Fibroblast of lung (primary cell): ENCODE measurements at places on chromosomes 12 and 14.

DNA sequence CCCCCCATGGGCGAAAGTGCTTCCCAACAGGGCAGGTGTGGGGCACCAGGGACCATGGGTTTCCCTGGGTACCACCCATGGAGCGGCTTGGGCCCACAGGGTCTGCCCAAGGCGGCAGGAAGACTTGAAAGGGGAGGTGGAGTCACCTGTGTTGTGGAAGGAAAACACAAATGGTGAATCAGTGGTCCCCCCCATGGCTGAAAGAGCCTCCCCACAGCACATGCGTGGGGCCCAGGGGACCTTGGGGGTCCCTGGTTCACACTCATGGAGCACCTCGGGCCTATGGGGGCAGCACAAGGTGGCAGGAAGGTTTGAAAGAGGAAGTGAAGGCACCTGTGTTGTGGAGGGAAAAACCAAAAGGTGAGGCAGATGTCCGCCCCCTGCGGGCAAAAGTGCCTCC is 581.9 kb downstream of the ALG10 start:
- DNase-seq, result no peak

GRCh38 chr12:3832738-3833137 is 40.5 kb downstream of the PARP11 start:
- peak; percentile 7 for DNase-seq

GRCh38 chr14:51082349-51082748 is 12.6 kb downstream of the TRIM9 start:
- no peak for DNase-seq

GRCh38 chr14:25111061-25111601 is 61.2 kb upstream of the STXBP6 start:
- DNase-seq, result peak; percentile 75

DNA sequence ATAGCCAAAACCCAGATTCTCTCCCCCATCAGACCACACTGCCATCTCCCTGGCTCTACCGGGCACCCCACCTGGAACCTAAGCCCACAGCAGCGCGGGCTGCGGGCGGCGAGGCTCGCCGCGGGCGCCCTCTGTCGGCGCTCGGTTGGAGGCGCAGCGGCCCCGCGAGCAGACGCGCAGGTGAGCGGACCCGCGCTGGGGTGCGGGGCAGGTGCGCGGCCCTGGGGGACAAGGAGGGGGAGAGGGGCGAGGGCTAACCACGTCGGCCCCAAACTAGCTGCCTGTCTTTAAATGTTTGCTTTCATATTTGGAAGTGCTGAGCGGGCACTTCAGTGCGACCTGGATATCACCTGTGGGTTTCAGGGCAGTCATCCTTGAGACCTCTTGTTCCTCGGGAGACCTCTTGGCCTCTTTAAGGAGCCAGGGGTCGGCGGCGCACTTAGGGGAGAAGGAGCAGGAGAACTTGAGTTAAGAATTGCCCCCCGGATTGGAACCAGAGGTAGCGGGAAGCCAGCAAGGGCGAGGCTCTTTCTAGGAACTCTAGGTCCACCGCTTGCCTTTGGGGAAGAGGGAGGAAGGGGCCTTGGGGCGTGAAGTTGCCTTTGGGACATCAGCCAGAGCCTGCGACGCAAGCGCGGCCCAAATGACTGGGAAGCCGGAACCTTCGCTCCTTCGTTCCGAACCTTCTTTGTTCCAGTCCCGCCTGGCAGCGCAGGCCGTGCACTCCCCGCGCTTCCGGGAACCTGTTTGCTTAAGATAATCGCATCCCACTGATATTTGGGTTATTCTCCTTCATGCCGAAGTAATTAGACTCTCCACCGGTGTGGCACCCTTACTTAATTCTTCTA is 78.7 kb downstream of the NEDD1 start:
- DNase-seq, result no peak

GRCh38 chr12:13342971-13343370 is 146.4 kb downstream of the EMP1 start:
- no peak for DNase-seq

DNA sequence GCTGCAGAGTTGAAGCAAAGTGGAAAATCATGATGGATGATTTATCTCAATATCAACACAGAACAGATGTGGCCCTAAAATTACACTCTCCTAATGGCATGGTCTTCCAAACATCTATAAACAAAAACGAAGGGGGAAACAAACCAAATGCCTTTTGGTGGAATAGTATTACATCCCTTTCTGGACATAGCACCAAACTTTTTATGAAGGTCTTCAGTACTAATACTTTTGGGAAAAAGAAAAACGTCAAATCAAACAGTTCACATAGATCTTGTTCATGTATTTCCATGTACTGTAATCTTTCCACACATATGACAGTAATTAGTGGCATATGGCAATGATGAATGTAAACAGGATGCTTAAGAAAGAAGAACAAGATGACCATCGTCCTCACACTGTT is 22.9 kb upstream of the ANAPC7 start:
- no peak for DNase-seq

DNA sequence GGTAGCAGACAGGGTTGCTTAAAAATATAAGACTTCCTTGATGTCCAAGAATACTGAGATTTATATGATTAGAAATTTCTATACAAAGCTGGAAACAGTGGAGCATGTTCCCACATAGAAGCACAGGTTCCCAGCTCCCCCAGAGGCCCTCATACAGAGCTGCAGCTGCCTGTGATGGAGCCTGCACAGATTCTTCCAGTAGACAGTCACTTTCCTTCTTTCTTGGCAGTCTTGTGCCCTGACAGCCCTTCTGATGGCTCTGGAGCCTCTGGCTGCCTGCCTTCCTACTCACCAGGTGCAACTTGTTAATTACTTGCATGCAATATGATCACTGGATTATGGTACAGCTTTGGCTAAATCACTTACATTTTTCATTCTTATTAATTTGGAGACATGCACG is 44.4 kb downstream of the BICD1 start:
- DNase-seq, result no peak

GRCh38 chr14:68495101-68496039 is 297.5 kb downstream of the ZFP36L1 start:
- DNase-seq, result no peak

GRCh38 chr14:102988054-102988453 is 65.6 kb downstream of the AMN start:
- DNase-seq, result no peak

DNA sequence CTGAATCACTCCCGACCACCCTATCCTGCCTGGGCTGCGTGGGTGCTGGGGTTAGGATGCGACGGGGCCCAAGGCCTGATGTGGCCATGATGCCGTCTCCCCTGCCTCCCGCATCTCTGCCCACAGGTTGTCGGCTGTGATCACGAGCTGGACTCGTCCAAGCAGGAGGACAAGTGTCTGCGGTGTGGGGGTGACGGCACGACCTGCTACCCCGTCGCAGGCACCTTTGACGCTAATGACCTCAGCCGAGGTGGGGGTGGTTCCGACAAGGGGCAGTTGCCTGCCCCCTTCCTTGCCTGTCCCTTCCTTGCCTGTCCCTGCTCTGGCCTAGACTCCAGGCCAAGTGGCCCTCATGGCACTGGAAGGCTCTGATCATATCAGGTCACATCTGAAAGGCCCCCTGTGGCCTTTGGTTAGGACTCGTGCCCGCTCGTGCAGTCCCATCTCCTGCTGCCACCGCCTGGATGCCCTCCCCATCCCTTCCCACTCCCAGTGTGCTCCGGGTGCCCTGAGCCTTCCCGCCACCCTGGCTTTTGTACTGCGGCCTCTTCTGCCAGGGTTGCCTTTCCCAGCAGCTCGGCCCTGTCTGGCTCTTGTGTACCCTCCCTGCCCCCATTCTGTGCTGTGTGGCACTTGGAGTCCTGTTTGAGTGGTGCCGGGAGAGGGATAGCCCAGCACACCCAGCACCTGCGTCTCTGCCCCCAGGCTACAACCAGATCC is 13.6 kb downstream of the PAPLN start:
- DNase-seq, result no peak

DNA sequence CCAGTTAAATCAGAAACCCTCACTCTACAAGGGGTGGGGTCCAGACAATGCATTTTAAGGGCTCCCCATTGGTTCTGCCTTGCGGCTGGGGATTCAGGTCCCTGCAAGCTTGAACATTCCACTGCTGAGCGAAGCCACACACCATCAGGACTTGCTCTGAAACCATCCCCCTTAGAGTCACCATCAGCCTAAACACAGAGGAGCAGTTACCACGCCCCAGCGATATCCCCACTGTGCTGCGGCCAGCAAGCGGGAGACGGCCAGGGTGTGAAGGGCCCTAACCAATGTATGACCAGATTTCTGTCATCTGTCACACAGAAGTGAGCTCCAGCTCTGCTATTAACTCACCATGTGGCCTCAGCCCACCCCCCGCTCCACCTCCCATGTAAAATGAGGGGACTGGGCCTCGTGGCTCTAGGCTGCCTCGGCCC is 29.7 kb downstream of the CCDC88C start:
- no peak for DNase-seq

DNA sequence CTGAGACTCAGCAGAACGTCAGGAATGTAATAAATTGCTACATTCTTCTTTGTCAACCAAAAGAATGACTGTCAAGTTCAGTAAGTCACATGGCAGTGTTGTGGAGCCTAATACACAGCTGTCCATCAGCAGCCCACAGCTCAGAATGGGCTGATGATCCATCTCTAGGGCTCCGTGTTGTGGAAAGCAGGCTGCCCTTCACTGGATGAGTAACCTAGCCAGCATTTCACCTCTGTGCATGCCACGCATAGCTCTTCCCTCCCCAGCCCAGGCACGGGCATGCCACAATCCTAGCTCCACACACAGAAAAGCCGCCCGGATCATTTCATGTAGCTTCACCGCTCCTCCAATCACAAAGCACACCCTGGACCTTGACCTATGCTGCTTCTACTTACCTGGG is 878.0 kb upstream of the TMEM132C start:
- peak; percentile 82 for DNase-seq

- DNase-seq, result no peak
These were observed 164.6 kb downstream of the PPM1H start for GRCh38 chr12:62770381-62770780.

DNA sequence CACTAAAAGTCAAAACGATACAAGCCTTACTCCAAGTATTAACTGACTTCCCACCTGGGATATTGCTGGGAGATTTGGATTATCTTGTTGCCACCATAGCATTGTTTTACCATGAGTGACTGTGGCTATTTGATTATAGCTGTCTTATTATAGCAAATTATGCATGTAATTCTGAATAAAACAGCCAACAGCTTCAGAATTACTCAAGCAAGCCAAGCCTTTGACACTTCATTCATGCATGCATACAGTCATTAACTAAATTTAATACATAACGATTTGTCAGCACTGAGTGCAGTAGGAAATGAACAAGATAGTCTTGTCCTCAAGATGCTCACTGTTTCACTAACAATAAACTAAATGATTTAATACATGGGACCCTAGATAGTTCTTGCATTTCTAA is 133.0 kb upstream of the FRMD6 start:
- DNase-seq, result no peak

- DNase-seq, result no peak
These were observed 340.1 kb downstream of the GLT1D1 start for GRCh38 chr12:129193263-129193871.

DNA sequence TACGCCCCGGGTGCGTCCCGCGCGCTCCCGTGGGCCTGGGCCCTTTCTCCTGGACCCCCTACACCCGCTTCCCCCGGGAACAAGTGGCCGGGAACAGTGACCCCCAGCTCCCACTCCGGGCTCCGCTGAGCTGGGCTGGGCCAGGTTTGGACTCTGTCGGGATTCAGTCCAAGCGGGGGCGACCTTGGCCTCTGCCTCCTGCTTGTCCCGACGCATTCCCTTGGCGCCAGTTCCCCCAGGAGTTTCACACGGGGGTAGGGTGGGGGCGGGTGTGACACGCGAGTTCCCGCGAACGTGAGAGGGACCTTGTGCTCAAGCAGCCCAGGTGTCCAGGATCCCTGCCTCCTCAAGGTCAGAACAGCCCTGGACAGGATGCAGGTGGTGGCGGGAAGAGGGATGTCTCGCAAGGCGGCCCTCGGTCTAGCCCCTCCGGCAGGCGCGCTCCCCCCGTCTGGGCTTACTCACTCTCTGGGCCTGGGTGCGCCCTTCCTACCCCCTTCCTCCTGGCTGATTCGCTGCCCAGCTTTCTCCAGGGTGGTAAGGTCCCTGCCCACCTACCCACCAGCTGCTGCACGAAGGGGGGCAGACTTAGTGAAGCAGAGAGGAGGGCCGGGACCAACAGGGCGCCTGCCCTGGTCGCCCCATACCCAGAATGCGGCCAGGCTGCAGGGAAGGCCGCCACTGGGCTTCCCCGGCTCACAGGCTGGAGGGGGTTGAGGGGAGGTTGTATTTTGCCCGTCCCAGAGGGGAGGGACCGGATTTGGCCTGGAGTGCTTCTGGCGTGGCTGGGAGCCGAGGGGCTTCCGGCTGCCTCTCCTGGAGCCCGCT is 862 bp downstream of the CRIP2 start:
- peak; percentile 39 for DNase-seq

GRCh38 chr12:106643000-106643399 is 60.2 kb downstream of the RFX4 start:
- DNase-seq, result no peak

DNA sequence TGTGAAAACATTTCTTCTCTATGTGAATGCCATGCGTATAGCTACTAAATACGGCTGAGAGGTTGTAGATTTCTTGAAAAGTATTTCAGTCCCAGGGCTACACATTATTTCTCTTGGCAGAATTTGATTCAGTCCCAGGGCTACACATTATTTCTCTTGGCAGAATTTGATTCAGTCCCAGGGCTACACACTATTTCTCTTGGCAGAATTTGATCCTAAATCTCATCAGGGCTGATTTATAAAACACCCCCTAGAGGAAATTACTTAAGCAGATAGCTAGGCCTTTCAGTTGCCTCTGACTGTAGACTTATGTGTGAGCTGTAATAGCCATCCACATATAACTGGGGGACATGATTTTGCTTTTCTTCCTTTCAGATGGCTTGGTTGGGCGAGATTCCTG is 50.4 kb downstream of the AK7 start:
- DNase-seq, result no peak

DNA sequence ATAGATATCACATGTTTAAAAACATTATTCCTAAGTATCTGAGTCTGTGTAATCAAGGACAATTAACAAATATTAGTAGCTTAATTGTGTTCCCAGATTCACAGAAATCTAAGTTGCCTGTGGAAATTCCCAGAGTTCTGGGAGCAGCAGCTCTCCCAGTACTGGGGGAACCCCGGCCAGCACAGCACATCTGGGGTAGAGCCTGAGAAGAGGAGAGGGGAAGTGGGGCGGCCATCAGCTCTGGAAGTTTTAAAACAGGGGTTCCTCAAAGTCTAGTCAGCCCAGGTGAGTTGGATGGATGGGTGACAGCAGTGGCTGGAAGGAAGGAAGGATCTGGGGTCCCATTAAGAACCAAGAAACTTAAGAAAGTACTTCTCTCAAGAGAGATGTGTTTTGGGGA is 24.6 kb downstream of the PRICKLE1 start:
- no peak for DNase-seq

GRCh38 chr14:64200170-64200569 is 94.0 kb downstream of the ESR2 start:
- no peak for DNase-seq
